Osteocyte (in vitro differentiated cells): ENCODE measurements at places on chromosomes 16 and 17. TPM values are rescaled to one million over a fixed set of nuclear protein-coding genes. Genes with fewer than 3 reads are reported as not detected.

- no peak for DNase-seq
- H3K27me3 ChIP-seq, result no peaks in the 10 kb centered on the region
- H3K4me1 ChIP-seq, result peaks cover 23% of the 10 kb centered on the region
- H3K27ac ChIP-seq, result no peak overlapping the region
- no peak overlapping the region for H3K4me3 ChIP-seq
These were observed 56.0 kb downstream of the WIPI1 start for GRCh38 chr17:68401288-68401687.

- no peak overlapping the region for H3K27ac ChIP-seq
- H3K36me3 ChIP-seq, result peaks cover 2% of the 10 kb centered on the region
- H3K4me3 ChIP-seq, result no peak overlapping the region
These were observed 10.1 kb downstream of the CORO6 start for GRCh38 chr17:29612404-29613280.

DNA sequence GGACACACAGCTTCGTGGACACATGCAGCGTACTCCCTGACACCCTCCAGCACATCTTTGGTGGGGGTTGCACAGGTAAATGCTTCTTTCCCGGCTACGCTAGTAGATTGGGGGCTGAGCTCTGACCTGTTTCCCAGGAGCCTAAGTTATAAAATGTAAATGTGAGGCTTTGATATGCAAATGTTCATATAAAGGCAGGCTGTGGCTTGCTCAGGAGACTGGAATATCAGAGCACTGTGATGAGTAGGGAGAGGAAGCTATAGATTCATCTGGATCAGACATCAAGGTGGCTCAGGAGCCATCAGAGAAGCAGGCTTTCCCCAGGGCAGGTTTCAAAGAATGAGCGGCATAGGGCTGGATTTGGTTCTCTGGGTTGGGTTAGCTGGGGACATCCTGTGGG is 3.4 kb upstream of the ETV4 start:
- H3K4me1 ChIP-seq, result peaks cover 16% of the 10 kb centered on the region
- peaks cover 22% of the 10 kb centered on the region for H3K27me3 ChIP-seq
- no peak overlapping the region for H3K4me3 ChIP-seq
- no peak for DNase-seq

Gene TP53TG3
- not detected in 2 replicates for total RNA-seq

- no peaks in the 10 kb centered on the region for H3K36me3 ChIP-seq
- no peak for DNase-seq
- H3K4me1 ChIP-seq, result peaks cover 8% of the 10 kb centered on the region
- peaks cover 53% of the 10 kb centered on the region for H3K27me3 ChIP-seq
- H3K4me3 ChIP-seq, result no peak overlapping the region
- no peak overlapping the region for H3K27ac ChIP-seq
These were observed 3.6 kb downstream of the IRF8 start for GRCh38 chr16:85902366-85903155.

Gene KRT32
- total RNA-seq, result not detected in 2 replicates

Gene OTOP3
- not detected in 2 replicates for total RNA-seq

Gene TNP2
- total RNA-seq, result not detected in 2 replicates

DNA sequence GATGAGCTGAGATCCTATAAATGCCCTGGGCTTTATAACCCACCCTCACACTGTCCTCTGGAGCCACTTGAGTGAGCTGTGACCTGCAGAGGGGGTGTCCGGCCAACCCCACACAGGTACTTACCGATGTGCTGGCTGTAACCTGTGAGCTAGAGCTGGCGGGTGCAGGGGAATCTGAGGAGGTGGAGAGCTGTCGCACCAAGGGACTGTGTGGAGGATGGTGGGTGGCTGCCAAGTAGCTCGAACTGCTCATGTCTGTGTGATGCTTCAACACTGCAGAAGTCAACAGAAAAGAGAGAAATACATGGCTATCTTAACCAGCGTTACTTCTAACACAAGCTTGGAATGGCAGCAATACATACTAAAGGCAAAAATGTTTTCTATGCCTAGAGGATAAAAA is 39.4 kb downstream of the STH start:
- no peak overlapping the region for H3K4me3 ChIP-seq
- no peaks in the 10 kb centered on the region for H3K27me3 ChIP-seq
- H3K27ac ChIP-seq, result no peak overlapping the region
- no peak for DNase-seq
- H3K4me1 ChIP-seq, result no peaks in the 10 kb centered on the region

DNA sequence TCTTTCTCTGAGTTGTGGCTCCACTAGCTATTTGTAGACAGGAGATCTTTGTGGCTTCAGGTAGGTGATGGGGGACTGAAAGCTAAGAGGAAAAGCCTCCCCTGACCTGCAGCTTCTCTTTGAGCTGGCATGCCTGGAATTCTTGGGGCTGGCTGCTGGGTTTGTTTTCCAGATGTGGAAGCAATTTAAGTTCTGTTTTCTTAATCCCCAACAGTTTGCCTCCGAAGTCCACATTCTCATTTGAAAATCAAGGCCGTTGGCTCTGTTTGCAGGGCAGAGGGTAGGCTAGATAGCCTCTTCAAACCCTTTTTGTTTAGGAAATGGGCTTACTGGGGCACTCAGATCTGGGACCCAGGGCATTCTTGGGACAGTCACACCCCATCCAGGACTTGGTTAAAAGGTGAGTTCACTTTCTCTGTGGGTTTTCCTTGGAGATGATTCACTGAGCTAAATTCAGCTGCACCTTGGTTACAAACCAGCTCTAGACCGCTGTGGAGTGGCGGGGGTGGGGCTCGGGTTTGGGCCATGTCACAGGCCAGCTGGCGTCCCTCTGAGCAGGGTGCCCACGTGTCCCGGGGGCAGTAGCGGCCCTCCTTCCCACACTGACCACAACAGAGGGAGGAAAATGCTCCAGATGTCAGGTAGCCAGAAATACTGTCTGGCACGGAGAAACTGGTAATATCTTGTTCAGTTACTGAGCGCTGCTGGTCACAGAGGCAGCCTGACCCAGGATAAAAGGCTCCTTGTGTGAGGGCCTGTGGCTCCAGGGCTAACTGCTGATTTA is 108.5 kb downstream of the RAB11FIP4 start:
- H3K27ac ChIP-seq, result peak overlapping the region; percentile 20
- DNase-seq, result no peak
- no peaks in the 10 kb centered on the region for H3K36me3 ChIP-seq
- peaks cover 31% of the 10 kb centered on the region for H3K27me3 ChIP-seq
- H3K4me1 ChIP-seq, result peaks cover 26% of the 10 kb centered on the region
- H3K4me3 ChIP-seq, result no peak overlapping the region

Gene FBXW10
- not detected in 2 replicates for total RNA-seq
